ENCODE measurements at places on chromosomes 2 and 18. TPM values are rescaled to one million over a fixed set of nuclear protein-coding genes. Genes with fewer than 3 reads are reported as not detected.

The UGT1A10 gene
- total RNA-seq: not detected

The PLCL1 gene
- total RNA-seq: 3.4 TPM

The TXNDC2 gene
- not detected for total RNA-seq

GRCh38 chr18:75592527-75592926, 165.0 kb upstream of the SMIM21 start:
- no peak overlapping the region for H3K4me3 ChIP-seq
- no peaks in the 10 kb centered on the region for H3K27me3 ChIP-seq
- no peak for DNase-seq
- no peaks in the 10 kb centered on the region for H3K4me1 ChIP-seq
- H3K27ac ChIP-seq: no peak overlapping the region
- H3K36me3 ChIP-seq: no peaks in the 10 kb centered on the region

- DNase-seq: no peak
- no peaks in the 10 kb centered on the region for H3K36me3 ChIP-seq
- H3K27ac ChIP-seq: no peak overlapping the region
- H3K27me3 ChIP-seq: no peaks in the 10 kb centered on the region
Measured at GRCh38 chr2:43460611-43461365, 135.1 kb downstream of the THADA start.

DNA sequence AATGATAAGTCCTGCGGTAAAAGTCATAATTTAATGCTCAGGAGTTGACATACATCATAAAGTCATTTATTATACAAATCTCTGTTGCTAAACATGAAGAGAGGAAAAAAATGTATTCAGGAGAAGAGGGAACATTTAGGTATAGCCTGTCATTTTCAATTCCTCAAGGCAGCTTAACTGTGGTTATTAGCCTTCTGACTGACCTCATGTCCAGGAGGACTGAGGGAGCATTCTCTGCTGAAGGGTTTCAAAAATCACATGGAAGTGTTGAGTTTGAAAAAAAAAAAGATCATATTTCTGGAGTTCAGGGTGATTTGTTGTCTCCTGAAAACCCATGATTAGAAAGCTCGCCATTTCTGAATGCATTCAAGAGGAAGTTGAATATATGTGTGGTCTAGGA, 1371.1 kb upstream of the LRRTM1 start:
- H3K27me3 ChIP-seq: no peaks in the 10 kb centered on the region
- no peak for DNase-seq
- H3K4me1 ChIP-seq: no peaks in the 10 kb centered on the region
- no peak overlapping the region for H3K4me3 ChIP-seq
- no peaks in the 10 kb centered on the region for H3K36me3 ChIP-seq

- no peaks in the 10 kb centered on the region for H3K27me3 ChIP-seq
- no peak overlapping the region for H3K27ac ChIP-seq
- H3K4me3 ChIP-seq: no peak overlapping the region
- no peak for DNase-seq
- H3K4me1 ChIP-seq: no peaks in the 10 kb centered on the region
Measured at GRCh38 chr2:222194669-222195068, 104.1 kb downstream of the PAX3 start.

DNA sequence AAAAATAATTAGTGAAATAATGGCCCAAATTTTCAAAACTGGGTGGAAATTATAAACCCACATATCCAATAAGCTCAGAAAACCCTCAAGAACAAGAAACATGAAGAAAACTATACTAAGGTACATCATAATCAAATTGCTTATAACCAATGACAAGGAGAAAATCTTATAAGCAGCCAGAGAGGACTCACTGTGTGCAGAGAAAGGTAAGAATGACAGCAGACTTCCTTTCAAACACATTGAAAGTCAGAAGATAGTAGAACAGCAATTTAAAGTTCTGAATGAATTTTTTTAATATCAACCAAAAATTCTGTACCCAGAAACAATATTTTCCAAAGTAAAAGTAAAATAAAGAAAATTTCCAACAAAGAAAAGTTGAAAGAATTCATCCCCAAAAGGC, 197.7 kb upstream of the RAB12 start:
- H3K4me1 ChIP-seq: no peaks in the 10 kb centered on the region
- no peak overlapping the region for H3K4me3 ChIP-seq
- no peaks in the 10 kb centered on the region for H3K27me3 ChIP-seq
- DNase-seq: no peak
- H3K36me3 ChIP-seq: no peaks in the 10 kb centered on the region
- H3K27ac ChIP-seq: no peak overlapping the region

DNA sequence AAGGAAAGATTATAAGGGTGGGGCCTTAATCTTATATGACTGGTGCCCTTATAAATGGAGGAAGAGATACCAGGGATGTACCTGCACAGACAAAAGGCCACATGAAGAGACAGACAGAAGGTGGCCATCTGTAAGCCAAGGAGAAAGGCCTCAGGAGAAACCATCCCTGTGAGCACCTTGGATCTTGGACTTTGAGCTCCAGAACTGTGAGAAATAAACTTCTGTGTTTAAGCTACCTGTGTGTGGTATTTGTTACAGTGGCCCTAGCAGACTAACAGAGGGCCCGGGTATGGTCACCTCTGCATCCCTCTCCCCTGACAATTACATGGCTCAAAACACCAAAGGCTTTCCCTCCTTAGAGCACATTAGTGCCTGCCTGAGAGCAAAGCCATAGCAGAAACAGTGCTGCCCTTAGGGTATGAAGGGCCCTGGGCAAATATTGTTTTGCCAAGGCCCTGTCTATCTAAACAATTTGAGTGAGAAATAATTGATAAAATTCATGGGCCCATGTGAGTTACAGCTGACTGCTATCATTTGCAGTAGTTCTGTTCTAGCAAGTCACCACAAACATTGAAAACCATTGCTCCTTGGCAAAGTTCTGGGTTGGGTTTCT, 109.3 kb upstream of the MYCN start:
- H3K27ac ChIP-seq: no peak overlapping the region
- DNase-seq: no peak
- H3K36me3 ChIP-seq: no peaks in the 10 kb centered on the region
- no peaks in the 10 kb centered on the region for H3K4me1 ChIP-seq

DNA sequence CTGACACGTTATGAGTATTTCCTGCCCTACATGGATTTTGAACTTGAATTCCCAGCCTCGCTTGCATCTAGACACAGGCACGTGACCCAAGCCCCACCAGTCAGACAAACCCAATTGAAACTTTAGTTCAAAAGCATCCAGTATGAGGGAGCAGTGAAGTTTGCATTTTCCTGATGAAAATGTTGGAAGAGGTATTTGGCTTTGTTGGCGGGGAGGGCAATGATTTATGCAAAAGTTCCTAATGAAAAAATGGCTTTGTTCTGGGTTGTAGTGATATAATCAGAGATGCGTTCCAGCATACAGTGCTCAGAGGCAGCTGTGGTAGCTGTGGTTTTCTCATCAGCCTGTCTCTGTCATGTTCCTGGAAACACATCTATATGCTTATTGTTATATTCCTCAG, 36.8 kb upstream of the CPS1 start:
- H3K27me3 ChIP-seq: no peaks in the 10 kb centered on the region

DNA sequence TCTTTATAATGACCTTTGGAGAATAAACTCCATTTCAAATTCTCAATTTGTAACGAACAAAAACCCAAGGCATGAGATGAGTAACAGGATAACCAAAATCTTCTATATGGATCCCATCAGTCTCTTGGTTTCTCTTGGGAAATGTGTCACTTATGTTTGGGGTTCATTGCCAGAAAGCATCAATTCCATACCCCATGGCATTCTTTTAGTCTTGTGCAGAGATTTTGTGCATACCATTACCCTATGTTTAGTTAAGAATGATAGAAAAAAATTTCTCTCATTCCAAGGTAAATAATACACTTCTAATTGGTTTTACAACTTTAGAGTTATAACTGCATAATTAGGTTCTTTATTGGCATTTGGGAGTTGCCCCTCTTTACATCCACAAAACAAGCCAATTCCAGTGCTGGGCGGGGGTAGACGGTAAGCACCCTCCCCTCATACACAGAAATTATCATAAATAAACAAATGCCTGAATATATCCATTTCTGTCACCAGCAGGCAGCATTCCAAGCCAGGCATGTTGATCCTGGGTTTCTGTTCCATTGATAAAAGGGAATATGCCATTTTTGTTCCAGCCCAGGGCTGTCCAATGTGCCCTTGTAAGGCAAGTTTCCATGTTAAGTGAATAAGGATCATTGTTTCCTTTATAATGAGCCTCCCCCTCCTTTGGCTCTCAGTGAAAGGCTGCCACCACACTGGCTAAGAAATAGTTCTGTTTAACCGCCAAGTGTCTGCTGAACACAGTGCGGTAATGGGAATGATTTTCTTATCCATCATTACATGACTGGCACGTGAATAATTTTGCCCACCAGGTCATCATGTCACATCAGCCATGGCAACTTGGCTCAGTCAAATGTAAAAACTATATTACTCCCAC, 680.1 kb upstream of the ZEB2 start:
- H3K4me1 ChIP-seq: no peaks in the 10 kb centered on the region
- no peaks in the 10 kb centered on the region for H3K36me3 ChIP-seq
- no peak overlapping the region for H3K27ac ChIP-seq
- H3K4me3 ChIP-seq: no peak overlapping the region
- no peaks in the 10 kb centered on the region for H3K27me3 ChIP-seq
- no peak for DNase-seq

GRCh38 chr2:26652361-26653041, 11.3 kb upstream of the CIB4 start:
- H3K27ac ChIP-seq: no peak overlapping the region
- no peaks in the 10 kb centered on the region for H3K36me3 ChIP-seq
- DNase-seq: no peak
- no peaks in the 10 kb centered on the region for H3K4me1 ChIP-seq
- H3K27me3 ChIP-seq: no peaks in the 10 kb centered on the region

- H3K27ac ChIP-seq: no peak overlapping the region
- H3K4me1 ChIP-seq: peaks cover 28% of the 10 kb centered on the region
- H3K27me3 ChIP-seq: no peaks in the 10 kb centered on the region
- DNase-seq: peak; percentile 45
Measured at GRCh38 chr18:7749510-7749981, 182.4 kb downstream of the PTPRM start.

DNA sequence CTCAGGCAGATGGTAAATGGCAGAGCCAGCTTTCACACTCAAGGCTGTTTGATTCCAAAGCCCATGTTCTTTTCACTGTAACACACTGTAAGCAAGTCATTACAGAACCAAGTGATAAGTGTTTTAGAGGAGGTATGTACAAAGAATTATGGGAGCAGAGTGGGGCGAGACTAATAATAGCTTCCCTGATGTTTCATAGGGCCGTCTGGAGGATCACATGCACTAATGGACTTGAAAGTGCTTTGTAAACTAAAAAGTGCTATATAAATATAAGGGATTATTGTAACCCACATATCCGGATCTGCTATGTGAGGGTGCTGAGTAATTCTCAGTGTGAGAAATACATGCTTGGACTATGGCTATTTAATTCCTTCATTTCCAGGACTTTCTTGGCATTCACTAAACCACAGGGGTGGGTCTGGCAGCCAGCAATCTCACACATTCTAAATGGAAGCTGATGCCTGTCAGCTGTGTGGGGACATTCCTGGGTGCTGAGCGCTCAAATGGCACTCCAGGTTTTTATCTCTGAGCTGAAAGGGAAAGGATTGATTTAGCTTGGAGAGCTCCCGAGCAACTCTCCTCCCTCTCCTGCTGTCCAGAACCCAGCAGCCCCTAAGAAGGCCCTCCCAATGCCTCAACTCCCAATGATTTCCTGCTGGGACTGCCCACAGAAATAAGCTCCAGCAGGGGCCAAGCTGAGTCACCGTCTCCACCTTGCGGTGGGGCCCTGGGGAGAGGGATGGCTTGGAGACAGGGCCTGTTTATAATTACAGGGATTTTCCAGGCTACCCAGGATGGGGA, 222.8 kb downstream of the SOX11 start:
- H3K27me3 ChIP-seq: no peaks in the 10 kb centered on the region
- no peak overlapping the region for H3K4me3 ChIP-seq
- no peaks in the 10 kb centered on the region for H3K36me3 ChIP-seq
- no peaks in the 10 kb centered on the region for H3K4me1 ChIP-seq
- H3K27ac ChIP-seq: no peak overlapping the region
- DNase-seq: no peak

GRCh38 chr2:84022810-84023431, 436.2 kb downstream of the SUCLG1 start:
- H3K36me3 ChIP-seq: no peaks in the 10 kb centered on the region
- no peaks in the 10 kb centered on the region for H3K27me3 ChIP-seq
- H3K4me3 ChIP-seq: no peak overlapping the region
- no peak overlapping the region for H3K27ac ChIP-seq

DNA sequence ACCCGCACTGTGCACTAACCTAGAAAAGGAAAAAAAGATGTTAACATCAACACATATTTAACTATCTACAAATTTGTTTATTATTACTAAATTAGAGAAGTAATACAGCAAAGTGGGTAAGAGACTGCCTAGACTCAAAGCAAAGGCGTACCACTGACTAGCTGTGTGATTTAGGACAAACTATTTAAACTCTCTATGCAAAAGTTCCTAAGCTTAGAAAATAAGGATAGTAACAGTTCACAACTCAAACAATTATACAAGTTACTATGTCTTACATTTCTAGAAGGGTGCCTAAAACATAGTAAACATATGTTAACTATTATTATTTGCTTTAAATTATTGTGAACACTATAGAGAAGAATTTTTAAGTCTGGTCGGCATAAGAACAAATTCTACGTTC, 119.4 kb downstream of the RTTN start:
- DNase-seq: no peak
- no peak overlapping the region for H3K27ac ChIP-seq
- H3K36me3 ChIP-seq: no peaks in the 10 kb centered on the region
- no peak overlapping the region for H3K4me3 ChIP-seq
- H3K4me1 ChIP-seq: no peaks in the 10 kb centered on the region
- H3K27me3 ChIP-seq: no peaks in the 10 kb centered on the region

GRCh38 chr18:47930931-47931717, 665 bp upstream of the SMAD2 start:
- peaks cover 15% of the 10 kb centered on the region for H3K27me3 ChIP-seq
- peak overlapping the region; percentile 99 for H3K4me3 ChIP-seq
- H3K36me3 ChIP-seq: no peaks in the 10 kb centered on the region
- peak overlapping the region; percentile 94 for H3K27ac ChIP-seq
- H3K4me1 ChIP-seq: peaks cover 18% of the 10 kb centered on the region

DNA sequence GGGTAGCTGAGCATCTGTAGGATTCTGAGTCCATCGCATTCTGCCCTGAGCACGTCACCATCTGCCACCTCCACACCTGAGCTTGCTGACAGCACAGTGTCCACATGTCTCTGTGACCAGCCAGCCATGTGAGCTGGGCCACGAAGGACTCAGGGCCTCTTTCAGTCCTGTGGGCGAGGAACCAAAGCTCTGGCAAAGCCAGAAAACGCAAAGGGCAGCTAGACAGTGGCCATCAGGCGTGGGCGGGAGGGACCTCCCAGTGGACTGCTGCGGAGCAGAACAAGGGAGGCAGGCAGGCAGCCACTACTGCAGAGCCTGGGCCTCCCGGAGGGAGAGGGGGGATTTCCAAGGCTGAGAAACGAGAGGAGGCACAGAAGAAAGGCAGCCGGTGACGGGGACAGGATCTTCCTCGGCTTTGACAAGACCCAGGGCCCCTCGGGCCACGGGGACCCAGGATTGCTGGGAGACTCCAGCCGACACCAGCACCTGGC, 274.6 kb upstream of the SALL3 start:
- no peaks in the 10 kb centered on the region for H3K27me3 ChIP-seq
- no peaks in the 10 kb centered on the region for H3K4me1 ChIP-seq
- no peak overlapping the region for H3K27ac ChIP-seq
- no peaks in the 10 kb centered on the region for H3K36me3 ChIP-seq
- no peak for DNase-seq

Data from endothelial cell of umbilical vein (primary cell).